ENCODE measurements at places on chromosomes 5 and 9.

DNA sequence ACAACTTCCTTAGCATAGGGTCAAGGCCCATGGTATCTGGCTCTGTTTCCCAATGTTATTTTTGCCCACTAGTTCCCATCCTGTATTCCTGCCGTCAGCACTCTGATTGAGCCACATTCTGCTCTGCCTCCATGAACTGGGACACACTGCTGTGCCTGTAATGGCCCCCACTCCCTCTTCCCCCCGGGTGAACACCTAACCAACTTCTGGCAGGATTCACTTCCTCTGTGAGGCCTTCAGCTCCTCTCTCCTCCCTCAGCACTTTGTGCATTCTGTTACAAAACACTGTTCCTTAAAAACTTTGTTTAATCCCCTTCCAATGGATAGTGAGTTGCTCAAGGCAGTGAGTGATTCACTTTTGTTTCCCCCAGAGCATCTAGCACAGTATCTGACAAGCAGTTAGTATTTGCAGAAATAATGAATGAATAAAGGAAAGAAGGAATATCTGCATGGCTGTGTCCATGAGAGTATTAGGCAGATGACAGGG, 183.6 kb downstream of the EFNA5 start:
- no peak for DNase-seq

GRCh38 chr5:65722575-65723403, 784 bp downstream of the NLN start:
- DNase-seq = no peak

DNA sequence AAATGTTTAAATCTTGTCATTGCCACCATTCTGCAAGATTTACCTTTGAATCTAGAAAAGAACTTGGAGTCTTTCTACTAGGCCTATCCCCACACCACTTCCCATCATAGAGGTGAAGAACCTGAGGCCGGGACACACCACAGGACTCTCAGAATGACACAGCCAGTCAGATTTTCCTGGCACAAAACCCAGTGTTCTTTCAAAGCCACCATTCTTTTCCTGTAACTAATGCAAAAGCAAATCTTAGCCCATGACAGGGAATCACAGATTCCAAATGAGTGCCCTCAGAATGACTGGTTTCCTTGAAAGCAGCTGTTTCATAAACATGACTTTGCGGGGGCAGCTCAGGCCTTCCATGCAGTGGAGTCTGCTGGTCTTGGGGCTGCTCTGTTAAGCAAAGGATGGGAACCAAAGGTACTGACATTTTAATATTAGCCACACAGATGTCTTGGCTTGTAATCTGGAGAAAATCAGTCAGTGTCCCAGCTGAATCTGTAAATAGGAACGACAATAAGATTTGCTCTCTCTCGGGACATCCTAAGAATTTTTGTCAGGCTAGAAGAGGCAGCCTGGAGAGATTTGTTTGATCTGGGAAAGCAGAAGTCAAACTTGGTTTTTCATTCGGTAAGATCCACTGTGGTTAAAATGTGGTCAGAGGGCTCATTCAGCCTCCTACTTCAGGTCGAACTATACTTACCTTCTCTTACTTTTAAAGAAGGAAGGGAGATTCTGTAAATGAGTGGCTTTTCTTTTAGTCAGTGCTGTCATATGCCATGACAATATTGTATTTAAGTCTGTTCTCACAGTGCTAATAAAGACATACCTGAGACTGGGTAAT, 115.1 kb downstream of the PALM2AKAP2 start:
- DNase-seq = no peak

GRCh38 chr5:154966874-154967273, 26.0 kb downstream of the MRPL22 start:
- no peak for DNase-seq

- peak; percentile 17 for DNase-seq
Observed at GRCh38 chr5:135977375-135977928, 22.7 kb upstream of the LECT2 start.

DNA sequence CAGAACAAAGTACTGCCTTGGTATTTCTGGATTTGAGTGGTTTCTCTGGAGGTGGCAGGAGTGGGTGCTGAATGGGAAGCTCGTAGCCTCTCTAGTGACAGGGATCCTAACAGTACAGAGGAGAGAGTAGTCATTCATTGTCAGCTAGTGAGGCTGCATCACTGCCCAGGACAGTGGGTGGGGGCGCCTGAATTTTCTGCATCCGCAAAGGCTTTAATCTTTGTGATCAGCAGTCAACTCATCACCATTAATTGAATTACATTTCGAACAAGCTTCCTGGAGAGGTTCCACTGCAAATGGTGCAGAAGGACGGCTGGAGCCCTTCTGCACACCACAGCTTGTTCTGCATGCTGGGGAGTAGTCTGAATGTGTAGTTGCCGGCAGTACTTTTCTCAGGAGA, 77.5 kb downstream of the HSPA4 start:
- DNase-seq = no peak

GRCh38 chr5:149002761-149003689, 59.8 kb downstream of the SH3TC2 start:
- no peak for DNase-seq

DNA sequence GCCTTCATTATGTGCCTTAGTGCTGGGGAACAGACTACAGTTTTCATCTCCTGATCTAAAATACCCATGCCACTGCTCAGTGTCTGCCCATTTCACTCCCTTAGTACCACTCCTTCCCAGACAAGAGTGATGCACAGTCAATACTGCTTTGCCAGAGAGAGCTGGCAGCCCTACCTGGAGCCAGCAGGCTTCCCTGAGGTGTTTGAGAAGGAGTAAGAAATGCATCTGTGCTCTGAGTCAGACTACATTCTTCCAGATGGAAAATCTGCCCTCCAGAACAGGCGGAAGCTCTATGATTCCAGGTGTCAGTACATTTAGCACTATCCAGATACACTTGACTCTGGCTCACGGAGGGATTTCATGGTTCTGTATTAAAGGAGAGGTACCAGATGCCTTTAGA, 209.8 kb downstream of the BRINP1 start:
- no peak for DNase-seq

- DNase-seq = no peak
Observed at GRCh38 chr9:110065532-110065931, 142.4 kb downstream of the C9orf152 start.

DNA sequence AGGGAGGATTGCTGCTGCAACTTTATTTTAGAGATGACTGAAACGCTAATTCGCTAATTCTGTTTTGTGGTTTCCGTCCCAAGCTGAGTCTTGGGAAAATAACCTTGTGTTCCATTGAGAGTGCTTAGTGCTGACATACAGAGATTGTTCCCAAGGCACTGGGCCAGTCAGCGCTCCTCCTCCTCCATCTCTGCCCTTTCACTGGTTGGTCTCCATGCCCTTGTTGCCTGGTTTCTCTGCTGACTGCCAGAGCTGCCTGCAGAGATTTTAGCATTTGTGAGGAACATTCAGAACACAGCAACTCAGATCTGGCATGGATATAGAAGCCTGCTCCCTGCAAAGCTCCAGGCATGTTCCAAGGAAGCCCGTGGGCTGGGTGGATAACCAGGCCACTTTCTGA, 126.0 kb upstream of the IRX2 start:
- DNase-seq = no peak

GRCh38 chr9:137115394-137116026, 977 bp upstream of the DPP7 start:
- DNase-seq = no peak

DNA sequence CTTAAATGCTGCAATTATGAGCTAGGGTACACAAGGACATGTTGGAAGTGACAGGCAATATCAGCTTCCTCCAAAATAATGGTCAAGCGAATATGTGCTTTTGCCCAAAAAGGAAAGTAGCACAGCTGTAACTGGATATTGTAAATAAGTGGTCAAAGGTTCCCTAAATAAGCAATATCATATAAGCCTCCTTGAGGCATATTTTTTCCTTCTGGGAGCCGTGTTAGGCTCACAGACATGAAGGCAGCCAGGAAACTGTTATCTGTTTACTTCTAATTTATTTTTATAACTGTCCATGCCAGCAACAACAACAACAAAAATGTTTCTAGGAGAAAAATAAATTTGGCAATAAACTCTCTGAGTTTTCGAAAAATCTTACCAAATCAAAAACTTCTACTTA, 648.3 kb downstream of the PDE4D start:
- no peak for DNase-seq

DNA sequence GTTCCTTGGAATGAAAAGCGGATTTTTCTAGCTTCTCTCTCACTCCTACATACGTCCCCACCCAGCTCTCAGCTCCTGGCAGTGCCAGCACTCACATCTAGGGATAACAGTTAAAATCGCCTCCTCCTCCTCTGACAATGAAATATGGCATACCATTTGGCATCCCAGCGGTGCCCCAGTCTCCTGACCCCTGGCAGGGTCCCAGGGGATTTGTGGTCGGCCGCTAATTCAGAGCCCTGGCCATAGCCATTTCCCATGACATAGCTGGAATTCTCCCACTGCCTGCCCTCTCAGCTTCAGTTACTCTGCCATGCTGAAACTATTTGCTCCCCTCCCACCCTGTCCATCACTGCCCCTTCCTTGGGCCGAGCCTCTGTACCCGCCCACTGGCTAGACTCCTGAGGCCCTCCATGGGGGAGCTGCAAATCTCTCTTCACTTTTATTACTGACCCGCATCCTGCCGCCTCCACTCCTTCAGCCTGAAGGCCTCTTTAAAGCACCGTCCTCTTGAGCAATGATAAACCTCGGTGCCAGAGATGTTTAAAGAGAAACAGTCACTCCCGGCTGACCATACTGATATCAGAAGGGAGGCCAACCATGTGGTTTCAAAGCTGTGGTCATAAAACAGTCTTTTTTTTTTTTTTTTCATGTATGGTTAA, 139.8 kb downstream of the SLIT3 start:
- DNase-seq = no peak

DNA sequence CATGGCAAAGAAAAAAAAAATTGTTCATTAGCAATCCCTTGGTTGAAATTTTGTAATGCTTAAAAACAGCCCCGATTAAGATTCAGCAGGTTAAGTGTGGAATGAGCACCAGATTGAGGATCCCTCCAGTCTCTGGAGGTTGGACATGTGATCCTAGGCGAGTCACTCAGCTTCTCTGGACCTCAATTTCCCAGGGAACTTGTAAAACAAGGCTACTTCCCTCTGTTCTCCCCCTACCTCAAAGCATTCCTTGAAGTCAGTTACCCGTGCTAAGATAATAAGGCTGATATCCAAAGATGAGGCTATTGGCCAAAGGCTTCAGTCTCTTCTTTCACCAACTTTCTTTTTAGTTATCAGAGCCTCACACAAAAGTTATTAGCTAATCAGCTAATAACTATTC, 2.9 kb downstream of the KLHL3 start:
- DNase-seq = no peak

DNA sequence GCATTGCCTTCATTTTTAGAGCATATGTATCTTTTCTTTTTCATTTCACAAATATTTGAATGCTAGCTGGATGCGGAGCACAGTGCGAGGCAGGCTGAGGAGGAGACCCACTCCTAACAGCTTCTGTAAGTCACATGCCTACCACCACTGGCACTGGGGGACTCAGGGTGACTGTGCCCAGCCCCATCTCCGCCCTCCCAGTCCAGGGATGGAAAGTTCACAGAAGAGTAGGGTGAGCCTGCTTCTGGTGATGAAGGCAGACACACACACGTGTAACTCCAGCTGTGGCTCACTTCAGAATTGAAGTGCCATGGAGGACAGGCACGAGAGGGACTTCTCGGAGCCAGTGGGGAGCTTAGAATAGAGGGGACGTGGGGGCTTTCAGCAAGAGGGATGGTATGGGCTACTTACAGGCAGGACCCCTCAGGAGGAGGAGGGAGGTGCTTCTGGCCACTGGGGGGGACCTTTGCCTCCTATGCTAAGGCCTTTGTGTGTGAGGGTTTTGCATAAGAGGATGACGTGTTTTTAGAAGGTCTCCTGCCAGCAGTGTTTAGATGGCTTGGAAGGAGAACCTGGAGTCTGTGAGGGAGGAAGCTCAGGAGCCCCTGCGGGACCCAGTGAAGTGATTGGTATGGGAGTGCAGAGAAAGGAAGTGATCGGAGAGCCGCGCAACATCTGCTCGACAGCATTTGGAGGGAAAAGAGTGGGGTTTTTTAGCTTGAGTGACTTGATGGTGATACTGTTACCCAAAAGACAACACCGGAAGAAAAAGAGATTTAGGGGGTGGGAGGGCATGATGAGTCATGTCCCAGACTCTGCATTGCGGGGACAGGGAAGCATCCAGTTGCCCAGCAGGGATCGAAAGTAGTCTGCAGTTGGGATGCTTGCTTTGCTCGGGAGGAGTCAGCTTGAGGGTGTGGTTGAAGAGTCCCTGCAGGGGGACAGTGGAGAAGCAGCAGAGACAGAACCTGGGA, 163.5 kb upstream of the OTULINL start:
- DNase-seq = no peak

DNA sequence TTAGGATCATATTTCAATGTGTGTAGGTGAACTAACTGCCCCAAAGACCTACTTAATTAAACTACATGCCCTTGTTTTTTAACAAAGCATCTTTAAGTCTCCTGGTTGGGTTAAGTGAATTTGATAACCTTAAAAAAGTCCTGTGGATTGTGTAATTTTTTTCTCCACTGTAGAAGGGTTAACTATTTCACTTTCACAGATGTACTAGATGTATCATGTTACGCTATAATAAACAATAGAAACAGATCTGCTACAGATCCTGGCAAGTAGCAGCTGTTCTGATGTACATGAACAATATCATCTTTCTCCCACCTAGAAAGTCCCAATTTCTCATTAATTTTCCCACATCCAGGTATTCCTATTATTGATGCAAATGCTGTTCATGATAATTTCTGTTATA, 18.9 kb downstream of the KIF24 start:
- DNase-seq = no peak

- DNase-seq = no peak
Observed at GRCh38 chr5:59864718-59865117, 28.8 kb downstream of the PDE4D start.

- no peak for DNase-seq
Observed at GRCh38 chr9:27181381-27181780, 72.4 kb downstream of the TEK start.

DNA sequence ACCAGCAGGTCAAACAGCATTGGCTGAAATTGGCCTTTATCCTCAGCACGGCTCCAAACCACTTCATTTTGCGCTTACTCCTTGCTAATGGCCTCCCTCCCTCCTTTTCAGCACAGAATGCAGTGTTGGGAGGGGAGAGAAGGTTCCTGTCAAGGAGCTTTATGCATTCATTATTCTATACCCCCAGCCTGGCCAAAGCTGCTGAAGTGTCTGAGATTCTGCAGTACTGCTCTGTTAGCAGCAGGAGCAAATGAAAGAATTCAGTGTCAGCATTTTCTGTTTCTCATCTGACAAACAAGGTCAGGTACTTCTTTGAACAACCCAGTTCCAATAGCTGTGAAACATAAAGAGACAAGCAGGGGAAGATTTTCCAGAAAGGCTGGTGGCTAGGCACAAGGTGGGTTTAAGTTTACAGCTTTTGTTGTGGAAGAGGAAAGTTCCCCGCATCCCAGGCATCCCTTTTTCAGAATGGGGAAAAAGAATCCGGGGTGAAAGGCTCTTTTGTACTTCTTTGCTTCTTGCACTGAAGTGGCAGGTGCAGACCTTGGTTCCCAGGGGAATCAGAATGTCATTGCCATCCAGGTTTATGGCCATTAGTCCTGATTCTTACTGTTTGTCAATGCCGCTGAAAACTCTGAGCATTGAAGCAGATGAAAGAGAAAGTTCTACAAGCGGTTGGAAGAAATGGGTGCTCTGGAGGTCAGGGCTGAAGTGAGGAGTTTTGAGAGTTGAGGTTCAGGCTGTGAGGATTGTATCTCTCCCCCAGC, 109.3 kb upstream of the APC start:
- no peak for DNase-seq

GRCh38 chr9:128081056-128081455, 13.0 kb downstream of the SLC25A25 start:
- DNase-seq = no peak

- DNase-seq = no peak
Observed at GRCh38 chr5:12284604-12285003, 380.4 kb upstream of the CTNND2 start.

- peak; percentile 35 for DNase-seq
Observed at GRCh38 chr5:157459715-157460599, at the start of gene NIPAL4. NIPAL4 (plus strand) TSS chr5:157460213; CDS start chr5:157460321, 108 bp downstream.
